ENCODE measurements at places on chromosomes 13 and 19.
A peak's percentile ranks its signal among the peaks of the same experiment; 100 is the strongest.

DNA sequence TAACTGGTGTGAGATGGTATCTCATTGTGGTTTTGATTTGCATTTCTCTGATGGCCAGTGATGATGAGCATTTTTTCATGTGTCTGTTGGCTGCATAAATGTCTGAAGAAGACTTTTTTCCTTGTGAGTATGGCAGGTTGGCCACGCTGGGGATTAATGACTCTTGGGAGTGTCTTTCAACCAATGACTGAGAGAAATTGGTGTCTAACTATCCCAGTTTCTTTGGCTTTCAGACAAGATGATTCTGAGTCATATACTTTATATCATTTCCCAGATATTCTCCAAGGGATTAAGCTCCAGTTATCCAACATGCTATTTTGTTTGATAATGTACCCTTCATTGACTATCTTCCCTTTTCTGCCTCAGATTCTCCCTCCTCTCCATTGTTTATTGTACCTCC lies 35.5 kb upstream of the CSNK1A1L start:
- DNase-seq = no peak

GRCh38 chr13:94657167-94657566 lies 55.2 kb downstream of the SOX21 start:
- DNase-seq = no peak

DNA sequence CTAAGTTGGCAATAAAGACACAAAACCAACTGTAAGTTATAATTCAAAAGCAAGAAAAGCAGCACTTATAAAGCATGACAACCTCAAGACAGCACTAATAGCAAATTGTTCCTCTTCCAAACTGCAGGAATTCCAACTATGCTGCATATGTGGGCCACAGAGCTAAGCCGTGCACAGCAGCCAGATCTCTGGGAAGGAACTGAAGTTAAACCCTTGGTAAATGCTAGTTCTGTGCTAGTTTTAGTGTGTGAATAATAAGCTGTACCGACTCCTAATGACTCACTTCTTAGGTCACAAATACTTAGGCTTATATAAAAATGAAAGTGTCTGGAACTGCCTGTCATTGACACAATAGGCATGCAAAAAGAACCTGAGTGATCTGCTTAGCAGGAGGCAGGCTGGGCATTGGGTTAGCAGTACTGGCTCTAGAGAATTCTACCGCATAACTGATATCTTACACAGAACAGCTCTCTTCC lies 21.2 kb upstream of the GTF3A start:
- DNase-seq = no peak

- DNase-seq = no peak
Observed at GRCh38 chr13:110442930-110443621, 118.4 kb downstream of the RAB20 start.

DNA sequence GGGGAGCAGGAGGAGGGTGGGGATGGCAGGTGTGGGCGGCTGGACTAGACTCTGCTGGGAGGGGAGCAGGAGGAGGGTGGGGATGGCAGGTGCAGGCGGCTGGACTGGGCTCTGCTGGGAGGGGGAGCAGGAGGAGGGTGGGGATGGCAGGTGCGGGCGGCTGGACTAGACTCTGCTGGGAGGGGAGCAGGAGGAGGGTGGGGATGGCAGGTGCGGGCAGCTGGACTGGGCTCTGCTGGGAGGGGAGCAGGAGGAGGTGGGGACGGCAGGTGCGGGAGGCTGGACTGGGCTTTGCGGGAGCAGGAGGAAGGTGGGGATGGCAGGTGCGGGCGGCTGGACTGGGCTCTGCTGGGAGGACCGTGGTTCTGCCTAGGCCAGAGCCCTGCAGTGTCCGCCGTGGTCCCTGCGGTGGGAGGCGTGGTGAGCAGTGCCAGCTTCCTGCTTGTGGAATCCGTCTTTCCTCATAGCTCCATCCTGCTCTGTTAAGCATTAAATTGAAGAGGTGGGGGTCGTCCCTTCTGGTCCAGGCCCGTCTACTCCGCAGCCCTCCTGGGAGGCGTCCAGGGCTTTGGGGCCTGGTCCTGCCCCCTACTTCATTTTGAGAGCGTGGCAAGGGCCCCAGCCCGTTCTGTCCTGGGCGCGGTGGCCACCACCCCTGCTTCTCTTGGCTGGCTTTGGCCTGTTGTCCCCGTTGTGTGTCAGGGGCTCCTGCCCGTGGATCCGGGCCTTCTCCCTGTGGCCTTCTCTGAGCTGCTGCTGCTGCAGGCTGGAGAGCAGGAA lies 4.7 kb downstream of the SPPL2B start:
- DNase-seq = no peak

DNA sequence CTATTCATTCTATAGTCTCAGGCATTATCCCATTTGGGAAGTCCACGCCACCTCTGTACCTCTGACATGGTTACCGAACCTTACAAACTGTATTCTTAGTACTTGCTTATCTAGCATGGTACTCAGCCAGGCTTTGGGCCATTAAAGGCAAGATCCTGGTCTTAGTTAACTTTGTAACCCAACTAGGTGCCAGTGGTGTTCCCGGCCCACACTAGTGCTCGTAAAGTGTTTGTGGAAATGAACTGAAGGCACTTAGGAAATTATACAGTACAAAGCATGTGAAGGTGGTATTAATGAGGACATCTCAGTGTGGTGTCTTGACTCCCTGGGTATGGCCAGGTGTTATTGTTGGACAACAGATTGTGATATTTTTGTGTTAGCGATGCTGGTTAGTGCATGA lies 87.8 kb upstream of the RNF113B start:
- DNase-seq = no peak

DNA sequence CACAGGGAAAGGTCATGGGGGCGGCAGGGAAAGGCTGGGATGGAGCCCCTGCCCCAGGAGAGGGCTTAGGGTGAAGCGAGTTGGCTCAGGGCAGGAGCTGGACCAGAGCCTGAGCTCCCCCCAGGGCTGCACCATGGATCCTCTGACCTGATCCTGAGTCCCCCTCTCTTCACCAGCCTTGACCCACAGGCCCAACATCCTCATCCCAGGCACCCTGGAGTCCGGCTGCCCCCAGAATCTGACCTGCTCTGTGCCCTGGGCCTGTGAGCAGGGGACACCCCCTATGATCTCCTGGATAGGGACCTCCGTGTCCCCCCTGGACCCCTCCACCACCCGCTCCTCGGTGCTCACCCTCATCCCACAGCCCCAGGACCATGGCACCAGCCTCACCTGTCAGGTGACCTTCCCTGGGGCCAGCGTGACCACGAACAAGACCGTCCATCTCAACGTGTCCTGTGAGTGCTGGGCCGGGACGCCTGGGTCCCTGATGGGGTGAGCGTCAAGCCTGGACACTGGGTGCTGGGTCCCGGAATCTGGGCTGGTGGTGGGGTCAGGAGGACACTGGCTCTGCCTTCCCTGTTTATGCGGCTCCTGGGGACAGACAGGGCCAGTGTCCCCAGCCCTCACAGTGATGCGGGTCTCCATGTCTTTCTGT lies 842 bp downstream of the SIGLEC9 start:
- DNase-seq = no peak

DNA sequence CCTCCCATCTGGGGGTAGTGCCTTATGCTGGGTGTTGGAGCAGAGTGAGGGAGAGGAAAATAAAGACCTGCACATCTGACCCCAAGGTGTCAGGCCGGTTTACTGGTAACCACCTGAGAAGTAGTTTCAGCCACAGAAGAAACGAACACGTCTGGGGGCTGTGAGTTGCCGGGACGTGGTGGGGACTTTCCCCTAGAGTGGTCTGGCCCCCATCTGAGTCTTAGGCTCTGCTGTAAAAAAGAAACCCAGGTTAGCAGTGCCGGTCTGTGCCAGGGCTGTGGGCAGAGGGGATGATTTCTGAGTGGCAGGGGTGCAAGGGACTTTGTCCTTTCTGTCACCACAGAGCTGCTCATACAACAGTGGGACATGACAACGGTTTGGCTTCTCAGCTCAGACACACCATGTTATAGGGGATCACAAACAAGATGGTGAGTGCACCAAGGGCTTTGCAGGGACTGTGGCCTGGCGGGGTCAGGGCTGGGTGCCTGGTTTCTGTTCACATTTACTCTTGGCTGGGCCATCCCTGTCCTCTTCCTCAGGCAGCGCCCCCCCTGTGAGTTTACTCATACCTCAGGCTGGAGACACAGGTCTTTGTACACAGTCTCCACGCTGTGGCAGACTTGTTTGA lies 9.0 kb downstream of the GCDH start:
- no peak for DNase-seq

DNA sequence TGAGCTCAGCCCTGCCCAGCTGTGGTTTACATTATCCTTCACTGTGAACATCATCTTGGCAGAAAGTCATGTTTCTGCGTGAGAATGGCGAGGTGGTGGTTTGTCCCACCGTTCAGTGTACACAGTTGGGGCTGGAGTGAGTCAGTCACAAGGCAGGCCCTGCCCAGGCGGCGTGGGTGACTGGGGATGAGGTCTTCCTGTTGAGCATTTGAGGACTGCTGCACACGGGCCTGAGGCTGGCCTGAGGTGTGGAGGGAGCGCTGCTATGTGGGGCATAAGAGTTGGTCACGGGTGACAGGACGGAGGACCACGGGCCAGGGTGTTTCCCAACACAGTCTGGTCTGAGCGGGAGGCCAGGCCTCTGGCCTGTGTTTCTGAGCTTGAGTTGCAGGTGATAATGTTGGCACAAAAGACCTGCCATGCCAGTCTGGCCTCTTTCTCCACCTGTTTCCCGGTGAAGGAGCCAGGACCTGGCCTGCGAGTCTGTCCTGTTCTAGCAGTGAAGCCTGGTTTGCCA lies 13.4 kb upstream of the C19orf33 start:
- no peak for DNase-seq

GRCh38 chr13:63206461-63206860 lies 1790.8 kb upstream of the PCDH20 start:
- no peak for DNase-seq

- no peak for DNase-seq
Observed at GRCh38 chr13:29767006-29767405, 83.4 kb downstream of the UBL3 start.

GRCh38 chr13:33678084-33678483 lies 139.9 kb upstream of the RFC3 start:
- no peak for DNase-seq

DNA sequence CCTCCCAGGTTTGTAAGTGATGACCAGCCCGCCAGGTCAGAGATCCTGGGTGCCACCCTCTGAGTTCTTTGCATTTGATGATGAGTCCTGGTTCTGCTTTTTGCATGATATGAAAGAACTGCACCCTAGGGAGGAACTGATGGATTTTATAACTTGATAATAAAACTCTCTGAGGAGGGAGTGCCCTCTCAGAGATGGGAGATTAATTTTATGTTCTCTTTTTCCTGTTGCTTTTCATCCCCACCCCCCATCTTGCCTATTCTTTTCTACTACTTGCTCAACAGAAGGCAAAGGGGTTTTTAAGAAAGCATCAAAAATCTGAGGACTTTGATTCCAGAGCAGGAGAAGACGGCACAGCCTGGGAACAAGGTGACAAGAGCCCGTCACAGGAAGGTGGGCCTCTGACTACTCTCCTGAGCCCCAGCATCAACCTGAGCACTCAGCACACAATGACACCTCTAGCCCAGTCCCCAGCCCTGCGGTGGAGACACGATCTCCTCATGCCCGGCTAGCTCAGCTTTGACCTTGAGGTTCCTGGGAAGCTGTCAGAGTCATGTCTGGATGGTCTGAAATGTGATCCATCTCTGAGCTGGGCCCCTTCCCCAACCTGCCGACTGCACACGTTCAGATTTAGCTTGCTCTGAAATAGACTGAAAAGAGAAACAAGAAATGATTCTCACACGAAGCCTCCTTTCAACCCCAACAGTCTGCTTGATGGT lies 69.1 kb downstream of the SIAH3 start:
- DNase-seq = no peak

- DNase-seq = no peak
Observed at GRCh38 chr13:50722440-50723125, 120.9 kb downstream of the DLEU7 start.

- no peak for DNase-seq
Observed at GRCh38 chr13:30156826-30157615, 150.3 kb downstream of the KATNAL1 start.

DNA sequence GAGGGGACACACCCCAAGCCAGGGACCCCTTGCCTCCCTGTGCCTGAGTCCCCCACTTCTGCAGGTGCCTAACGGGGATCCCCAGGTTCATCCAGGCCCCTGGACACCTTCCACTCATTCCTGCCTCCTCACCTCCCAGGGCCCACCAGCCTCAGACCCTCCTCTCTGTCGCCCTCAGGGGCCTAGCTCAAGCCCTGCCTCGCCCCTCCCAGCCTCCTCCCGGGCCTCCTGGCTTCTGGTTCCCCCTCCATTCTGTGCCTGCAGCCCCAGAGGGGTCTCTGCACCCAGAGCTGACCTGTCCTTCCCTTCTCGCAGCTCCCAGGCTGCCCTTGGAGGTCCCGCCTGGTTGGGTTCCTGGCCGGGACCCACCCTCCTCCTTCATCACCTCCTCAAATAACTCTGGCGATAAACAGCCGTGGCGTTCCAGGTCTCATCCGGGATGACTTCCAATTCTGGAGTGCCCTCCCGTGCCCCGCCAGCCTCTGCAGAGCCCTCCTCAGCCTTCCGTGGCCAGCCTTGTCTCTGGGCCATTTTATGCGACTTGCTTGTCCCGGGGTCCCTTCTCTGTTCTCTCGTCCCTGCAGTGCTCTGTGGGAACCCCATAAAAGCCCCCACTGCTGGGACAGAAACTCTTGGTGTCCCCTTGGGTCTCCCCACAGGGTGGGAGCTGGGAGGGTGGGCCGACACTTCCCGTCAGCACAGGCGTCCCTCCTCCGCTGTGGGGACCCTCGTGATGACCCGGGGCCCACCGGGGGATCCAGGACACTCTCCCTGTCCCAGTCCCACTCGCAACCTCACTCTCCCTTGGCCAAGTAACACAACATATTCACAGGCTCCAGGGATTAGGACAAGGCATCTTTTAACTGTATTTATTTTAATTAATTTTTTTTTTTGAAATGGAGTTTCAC lies 9.2 kb downstream of the JOSD2 start:
- no peak for DNase-seq

DNA sequence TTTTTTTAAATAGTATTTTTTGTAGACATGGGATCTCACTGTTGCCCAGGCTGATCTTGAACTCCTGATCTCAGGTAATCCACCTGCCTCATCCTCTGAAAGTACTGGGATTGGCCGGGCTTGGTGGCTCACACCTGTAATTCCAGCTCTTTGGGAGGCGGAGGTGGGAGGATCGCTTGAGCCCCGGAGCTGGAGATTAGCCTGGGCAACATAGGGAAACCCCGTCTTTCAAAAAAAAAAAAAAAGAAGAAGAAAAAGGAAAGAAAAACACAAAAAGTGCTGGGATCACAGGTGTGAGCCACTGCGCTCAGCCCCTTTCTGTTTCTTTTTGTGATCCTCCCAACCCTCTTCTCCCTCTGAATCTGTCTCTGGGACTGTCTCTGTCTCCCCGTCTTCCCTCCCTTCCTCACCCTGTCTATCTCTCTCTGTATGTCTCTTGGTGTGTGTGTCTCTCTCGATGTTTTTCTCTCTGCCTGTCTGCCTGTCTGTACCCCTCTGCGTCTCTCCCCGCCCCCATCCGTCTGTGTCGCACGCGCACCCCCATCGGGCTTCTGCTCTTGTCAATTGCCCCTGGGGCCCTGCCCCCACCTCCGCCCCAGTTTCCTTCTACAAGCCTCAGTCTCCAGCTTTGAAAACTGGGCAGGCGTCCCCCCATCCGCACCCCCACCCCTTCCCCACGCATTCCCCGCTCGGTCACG lies 540 bp upstream of the ZFP36 start:
- peak; percentile 77 for DNase-seq

- DNase-seq = no peak
Observed at GRCh38 chr19:54728167-54728566, 3.9 kb downstream of the KIR3DL3 start.
